ENCODE measurements at places on chromosomes 1 and 21.

DNA sequence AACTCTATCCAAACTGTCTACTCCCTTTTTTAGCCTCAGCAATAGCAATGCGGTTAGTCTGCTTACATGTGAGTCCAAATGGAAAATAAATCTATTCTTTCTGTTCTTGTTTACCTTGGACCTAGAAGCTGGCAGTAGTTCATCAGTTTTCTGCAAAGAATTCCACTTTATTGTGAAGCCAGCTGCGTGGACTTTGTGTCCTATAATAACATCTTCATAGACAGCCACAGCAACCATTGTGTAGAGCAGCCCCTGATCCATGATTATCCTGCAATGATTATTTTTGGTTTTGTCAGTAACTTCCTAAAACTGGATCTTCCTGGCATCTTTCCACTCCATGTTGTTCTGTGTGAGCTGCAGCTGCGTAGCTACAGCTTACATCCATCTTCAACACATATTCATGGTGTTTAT, 408.7 kb downstream of the NUF2 start:
- no peak for DNase-seq

DNA sequence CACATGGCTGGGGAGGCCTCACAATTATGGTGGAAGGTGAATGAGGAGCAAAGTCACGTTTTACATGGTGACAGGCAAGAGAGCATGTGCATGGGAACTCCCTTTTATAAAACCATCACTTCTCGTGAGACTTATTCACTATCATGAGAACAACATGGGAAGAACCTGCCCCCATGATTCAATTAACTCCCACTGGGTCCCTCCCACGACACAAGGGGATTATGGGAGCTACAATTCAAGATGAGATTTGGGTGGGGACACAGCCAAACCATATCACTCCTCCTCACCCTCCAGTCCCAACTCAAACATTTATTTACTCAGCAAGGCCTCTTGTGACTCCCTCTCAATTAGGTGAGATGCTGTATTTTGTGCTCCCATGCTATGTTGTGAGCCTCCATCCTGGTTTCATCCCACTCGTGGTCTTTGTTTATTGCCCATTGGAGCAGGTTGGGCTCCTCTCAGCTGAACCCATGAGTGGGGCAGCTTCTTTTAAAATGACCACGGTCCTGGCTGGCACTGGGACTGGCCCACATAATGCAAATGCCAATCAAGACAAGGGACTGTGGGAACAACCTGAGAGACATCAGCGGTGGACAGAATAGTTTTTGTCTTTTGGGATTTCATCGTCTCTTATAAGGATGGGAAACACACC, 28.8 kb downstream of the IRF2BP2 start:
- no peak for DNase-seq

- DNase-seq: no peak
These were observed 17.0 kb downstream of the TFF3 start for GRCh38 chr21:42298237-42298636.

- DNase-seq: no peak
These were observed 1242.0 kb downstream of the AMY1C start for GRCh38 chr1:104991702-104992101.

- DNase-seq: no peak
These were observed 444.7 kb downstream of the CAMTA1 start for GRCh38 chr1:7229696-7230631.

DNA sequence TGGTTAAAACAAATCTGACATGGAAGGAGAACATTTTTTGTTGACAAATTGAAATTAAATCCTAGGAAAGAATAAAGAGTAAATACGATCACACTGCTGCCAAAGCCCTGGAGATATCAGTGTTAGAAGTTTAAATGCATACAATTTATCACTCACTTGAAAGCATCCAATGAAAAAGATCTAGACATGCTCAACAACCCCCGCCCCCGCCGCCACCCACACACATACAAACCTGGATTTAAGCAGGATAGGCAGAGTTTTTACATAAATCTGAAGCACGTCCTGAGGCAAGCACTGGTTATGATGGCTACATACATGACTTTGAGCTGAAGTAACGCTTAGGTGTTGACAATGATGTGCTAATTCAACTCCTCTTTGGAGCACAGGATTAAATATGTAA, 58.5 kb downstream of the LYST start:
- no peak for DNase-seq

DNA sequence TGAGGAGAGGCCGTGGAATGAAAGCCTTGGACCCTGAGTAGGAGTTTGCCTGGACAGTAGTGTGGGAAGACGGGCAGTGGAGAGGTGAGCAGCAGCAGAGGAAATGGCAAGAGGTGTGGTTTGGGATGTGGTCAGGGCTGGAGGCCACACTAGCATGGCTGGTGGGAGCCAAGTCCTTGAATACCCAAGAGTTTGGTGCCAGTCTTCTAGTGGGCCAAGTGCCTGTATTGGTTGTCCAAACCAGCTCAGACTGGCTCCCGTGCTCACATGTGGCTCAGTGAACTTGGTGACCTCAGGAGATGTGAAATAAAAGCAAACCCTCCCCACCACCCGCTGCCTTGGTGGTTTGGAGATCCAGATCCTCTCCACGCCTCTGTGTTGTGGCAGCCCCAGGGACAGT, 2.4 kb downstream of the GUCA2A start:
- DNase-seq: no peak

DNA sequence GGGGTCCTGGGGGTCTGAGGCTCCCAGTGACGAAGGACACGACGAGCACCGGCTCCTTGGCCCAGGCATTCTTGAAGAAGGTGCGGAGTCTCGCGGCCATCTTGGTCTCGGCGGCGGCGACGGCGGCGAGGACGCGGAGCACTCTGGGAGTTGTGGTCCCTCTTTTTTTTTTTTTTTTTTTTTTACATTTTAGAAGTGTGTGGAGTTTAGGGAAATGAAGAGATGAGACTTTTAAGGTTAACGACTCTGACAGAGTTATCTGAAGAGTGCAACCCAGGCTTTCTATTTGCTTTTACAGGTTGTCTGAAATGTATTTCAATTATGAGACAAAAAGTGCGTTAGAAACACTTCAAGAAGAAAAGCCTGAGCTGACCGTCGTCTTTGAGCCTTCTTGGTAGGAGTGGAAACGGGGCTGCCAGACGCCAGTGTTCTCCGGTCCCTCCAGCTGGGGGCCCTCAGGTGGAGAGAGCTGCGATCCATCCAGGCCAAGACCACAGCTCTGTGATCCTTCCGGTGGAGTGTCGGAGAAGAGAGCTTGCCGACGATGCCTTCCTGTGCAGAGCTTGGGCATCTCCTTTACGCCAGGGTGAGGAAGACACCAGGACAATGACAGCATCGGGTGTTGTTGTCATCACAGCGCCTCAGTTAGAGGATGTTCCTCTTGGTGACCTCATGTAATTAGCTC, 9.7 kb downstream of the OR2B11 start:
- DNase-seq: peak; percentile 58

DNA sequence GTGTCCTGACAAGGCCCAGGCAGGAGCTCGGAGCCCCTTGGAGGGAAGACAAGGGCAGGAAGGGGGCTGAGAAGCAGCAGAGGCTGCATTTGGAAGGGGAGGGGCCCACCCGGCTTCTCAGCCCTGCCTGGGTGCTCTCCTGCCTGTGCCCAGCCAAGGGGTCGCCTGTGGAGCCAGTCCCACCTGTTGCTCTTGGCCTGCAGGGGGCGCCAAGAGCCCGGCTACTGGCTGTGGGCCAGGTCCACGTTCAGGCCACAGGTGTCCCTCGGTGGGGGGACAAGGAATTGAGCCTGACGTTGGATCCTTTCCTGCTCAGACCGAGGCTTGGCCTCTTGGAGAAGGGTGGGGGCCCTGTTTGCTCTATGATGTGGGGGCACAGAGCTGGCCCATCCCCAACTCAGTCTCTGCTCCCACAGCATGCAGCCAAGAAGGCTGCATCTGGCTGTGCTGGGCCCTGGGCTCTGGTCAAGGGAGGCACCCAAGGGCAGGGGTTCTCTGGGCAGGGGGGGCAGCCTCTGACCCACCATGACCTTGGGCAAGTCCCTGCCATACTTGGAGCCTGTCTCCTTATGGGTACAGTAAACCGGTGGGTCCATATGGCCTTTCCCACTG, 10.9 kb downstream of the WNT4 start:
- peak; percentile 76 for DNase-seq

GRCh38 chr1:2594641-2595131, 8.1 kb downstream of the PRXL2B start:
- DNase-seq: no peak

DNA sequence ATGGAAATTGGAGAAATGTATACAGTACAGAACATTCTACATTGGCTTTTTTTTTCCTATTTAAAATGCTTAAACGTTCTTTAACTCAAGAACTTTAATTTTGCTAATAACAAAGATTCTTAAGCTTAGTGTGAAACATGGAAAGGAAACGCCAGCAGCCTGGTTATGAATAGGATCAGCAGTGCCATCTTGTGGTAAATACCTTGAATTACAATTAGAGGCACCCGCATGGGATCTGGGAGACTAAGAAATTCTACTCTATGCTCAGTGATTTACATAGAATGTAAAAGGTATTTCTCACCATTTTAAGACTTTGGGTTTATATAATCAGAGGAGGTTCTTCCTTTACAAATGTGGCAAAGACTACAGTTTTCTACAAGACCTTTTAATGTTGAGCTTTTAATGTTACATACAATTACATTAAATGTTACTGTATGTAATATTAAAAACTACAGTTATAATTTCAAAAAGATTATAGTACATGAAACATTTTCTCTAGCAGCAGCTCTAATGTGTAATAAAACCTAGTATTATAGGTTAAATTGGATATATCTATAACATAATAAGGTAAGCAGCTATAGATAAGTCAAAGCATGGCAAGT, 32.1 kb upstream of the APOBEC4 start:
- peak; percentile 69 for DNase-seq

DNA sequence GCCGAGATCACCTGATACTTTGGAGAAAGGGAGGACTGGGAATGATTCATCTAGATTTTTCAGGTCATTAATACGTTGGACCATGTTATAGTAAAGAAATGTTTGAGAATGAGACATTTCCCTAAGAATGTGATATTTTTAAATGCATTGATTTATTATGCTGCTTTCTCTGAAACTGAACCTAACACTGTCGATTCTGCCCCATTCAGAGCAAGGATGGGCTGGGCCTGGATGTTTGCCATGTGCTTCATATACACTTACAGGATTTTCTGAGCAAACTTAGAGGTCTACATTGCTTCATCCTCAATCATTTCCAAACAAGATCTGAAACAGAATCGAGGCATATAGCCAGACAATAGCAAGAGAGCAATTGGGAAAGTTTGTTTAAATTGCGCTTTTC, 183.3 kb downstream of the CRB1 start:
- no peak for DNase-seq

Measured in HT-29 (cell line).